Activated CD8-positive, alpha-beta memory T cell treated with anti-CD3 and anti-CD28 coated beads for 1 hour (primary cell): ENCODE measurements at places on chromosomes 12 and 14.

DNA sequence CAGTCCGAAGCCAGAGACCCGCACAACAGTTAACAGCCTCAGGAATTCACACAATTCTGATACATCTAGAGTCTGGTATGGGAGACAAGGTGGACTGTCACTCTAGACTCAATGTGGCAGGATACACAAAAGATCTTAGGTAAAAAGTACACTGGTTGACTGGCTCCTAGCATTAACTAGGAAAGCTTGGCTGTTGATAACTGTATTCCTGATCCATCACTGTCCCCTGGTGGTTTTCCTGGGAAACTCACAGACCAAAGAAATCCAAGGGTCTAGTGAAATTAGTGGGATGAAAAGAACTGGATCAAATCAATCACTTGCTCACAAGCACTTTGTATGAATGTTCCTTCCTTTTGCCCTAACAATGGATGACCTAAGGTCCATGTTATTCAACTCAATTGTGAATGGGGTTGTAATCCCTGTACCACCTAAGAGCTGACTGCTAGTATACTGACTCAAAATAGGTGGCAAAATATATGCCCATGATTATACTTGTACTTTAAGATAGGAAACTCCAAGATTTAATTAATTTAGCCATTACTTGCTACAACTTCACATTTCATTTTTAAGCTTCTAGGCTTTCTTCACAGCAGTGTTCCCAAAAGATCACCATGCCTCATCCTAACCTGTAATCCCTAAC is 14.0 kb downstream of the NPC2 start:
- no peak for DNase-seq

- no peak for DNase-seq
These were observed 156.5 kb upstream of the C14orf180 start for GRCh38 chr14:104422837-104423681.

GRCh38 chr14:67432050-67432564 is 20.1 kb upstream of the PLEK2 start:
- no peak for DNase-seq

DNA sequence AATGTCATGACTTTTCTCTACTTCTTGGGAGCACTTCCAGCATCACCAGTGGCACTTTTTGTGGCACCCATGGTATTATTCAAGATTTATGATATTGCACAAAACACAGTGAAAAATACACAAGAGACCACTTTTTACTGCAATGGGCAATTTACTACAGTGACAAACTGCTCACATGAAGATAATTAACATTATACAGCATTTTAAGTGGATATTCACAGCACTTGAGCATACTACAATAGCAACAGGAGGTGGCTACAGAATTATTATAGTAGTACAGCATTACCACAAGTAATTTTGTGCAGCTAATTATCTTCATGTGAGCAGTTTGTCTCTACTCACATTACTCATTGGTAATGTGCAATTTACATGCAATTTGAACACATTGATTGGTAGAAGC is 18.3 kb downstream of the IL26 start:
- DNase-seq, result no peak

GRCh38 chr12:56600753-56601152 is 29.4 kb downstream of the BAZ2A start:
- no peak for DNase-seq

DNA sequence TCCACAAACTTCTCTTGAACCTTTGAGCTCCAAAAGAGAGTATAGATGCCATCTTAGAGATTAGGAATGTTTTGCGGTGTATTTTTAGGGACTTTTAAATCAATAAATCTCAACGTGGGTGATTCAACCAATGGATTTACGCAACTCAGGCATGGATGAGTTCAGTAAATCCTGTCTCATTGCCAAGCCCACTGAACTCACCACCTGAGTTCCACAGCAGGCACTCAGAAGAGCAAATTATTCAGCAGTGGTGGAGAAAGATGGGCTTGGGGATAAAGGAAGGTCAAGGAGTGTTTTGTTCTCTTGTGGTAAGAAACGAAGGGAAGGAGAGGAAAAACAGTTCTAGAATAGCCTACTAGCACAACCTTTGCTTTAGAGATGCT is 68.7 kb upstream of the HMGA2 start:
- no peak for DNase-seq

- no peak for DNase-seq
These were observed 185.8 kb downstream of the DUSP6 start for GRCh38 chr12:89166525-89166934.

- DNase-seq, result no peak
These were observed 55.9 kb upstream of the LRRK2 start for GRCh38 chr12:40168868-40169267.

DNA sequence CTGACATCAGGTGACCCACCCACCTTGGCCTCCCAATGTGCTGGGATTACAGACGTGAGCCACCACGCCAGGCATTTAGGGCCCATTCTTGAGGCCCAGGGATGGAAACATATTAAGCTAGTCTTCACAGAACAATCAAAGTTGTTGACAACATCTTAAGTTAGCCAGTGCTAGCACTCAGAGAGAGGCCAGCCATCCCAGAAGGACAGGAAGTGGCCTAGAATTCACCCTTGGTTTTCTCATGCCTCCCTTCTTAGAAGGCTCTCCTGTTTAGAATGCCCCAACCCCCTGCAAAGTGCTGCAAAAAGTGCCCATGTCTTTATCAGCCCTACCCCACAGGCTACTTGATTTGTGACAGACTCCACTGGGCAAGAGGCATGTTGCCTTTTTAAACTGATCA is 12.1 kb upstream of the OR6J1 start:
- no peak for DNase-seq

DNA sequence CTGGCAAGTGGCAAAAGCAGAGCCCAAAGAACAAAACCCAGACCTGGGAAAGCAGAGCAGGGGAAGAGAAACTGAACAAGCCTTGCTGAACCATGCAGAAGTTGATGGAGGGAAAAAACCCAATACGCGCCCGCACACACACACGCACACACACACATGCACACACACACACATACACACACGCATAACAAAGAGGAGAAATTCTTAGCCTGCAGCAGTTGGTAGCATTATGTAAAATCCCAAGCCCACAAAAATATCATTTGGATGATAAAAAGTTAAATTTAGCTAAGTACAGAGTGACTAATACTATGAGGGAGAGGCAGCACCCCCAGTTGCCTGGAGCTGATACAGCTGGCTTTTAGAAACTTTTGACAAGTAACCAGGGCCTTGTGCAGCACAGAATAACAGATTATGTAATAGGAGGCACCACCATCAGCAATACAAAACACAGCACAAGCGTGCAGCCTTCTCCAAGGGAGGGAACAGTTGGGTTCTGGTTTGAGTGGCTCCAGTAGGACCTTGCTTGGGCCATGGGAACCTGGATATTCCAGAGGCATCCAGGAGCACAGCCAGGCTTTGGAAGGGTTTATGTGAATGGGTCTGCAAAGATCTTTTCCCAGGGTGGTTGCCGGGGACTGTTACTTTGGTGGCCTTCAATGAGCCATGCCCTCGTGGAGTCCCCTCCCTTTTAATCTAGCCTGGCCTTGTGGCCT is 35.3 kb downstream of the PITPNM2 start:
- DNase-seq, result no peak
